ENCODE measurements at places on chromosomes 11 and 22.

- DNase-seq = no peak
Observed at GRCh38 chr11:20025332-20025840, 134.9 kb downstream of the DBX1 start.

- no peak for DNase-seq
Observed at GRCh38 chr11:12777208-12777874, 103.1 kb downstream of the TEAD1 start.

- DNase-seq = no peak
Observed at GRCh38 chr22:47193606-47194329, 431.3 kb downstream of the TBC1D22A start.

GRCh38 chr22:38428714-38429113, 26.3 kb downstream of the KCNJ4 start:
- DNase-seq = no peak

GRCh38 chr11:2924821-2925675, 4.2 kb downstream of the PHLDA2 start:
- DNase-seq = no peak
